Stimulated activated CD8-positive, alpha-beta memory T cell treated with anti-CD3 and anti-CD28 coated beads, Interleukin-7, amount 100 ng/mL, for 4 hours (primary cell): ENCODE measurements at places on chromosomes 4 and X.

DNA sequence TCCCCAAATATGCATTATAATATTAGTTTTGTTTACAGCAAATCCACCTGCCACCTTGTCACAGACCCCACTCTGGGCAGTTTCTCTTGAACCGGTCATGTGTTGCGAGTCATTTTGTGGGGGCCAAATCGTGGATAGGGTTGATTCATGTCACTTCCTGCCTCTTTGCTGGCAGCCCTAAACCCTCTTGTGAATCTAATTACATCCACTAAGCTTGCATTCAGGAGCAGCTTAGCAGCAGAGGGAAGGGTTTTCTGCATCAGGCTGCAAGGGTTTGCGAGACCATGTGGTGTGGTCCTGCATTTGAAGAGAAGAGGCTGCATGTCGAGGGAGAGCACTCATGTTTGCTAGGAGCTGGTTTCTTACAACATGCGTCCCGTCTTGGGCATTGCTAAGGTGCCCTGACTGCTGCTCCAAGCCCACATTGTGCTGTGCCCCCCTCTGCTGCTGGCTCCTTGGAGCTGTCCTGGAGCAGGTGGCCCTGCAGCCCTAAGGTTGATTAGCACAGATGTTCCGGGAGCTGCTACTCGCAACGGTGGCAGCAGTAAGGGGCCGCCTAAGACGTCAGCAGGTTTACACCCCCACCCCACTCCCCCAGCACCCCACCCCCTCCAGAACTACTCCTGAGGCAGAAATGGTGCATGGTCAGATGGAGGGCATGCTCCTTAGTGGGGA is 88.9 kb upstream of the CLDN34 start:
- no peak for DNase-seq

- no peak for DNase-seq
Observed at GRCh38 chr4:150207871-150208270, 129.6 kb downstream of the DCLK2 start.

DNA sequence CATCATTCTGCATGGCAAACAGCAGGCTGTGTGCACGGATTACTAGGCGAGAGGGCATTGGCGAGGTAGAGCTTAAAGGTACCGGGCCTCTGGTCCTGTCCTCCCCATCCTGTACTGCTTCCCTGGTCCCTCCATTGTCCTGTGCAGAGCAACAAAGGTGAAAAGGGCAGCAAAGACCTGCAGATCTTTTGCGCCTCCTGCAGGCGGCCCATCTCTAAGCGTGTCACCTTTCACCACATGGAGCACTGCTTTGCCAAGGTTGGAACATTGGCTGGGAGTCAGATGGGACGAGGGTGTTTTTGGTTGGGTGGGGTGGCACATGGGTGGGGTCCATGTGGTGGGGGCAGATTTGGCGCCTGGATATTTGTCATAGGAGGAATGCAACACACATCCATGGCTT is 64.7 kb upstream of the UXT start:
- no peak for DNase-seq

- no peak for DNase-seq
Observed at GRCh38 chrX:23494741-23495140, 160.1 kb downstream of the PTCHD1 start.

DNA sequence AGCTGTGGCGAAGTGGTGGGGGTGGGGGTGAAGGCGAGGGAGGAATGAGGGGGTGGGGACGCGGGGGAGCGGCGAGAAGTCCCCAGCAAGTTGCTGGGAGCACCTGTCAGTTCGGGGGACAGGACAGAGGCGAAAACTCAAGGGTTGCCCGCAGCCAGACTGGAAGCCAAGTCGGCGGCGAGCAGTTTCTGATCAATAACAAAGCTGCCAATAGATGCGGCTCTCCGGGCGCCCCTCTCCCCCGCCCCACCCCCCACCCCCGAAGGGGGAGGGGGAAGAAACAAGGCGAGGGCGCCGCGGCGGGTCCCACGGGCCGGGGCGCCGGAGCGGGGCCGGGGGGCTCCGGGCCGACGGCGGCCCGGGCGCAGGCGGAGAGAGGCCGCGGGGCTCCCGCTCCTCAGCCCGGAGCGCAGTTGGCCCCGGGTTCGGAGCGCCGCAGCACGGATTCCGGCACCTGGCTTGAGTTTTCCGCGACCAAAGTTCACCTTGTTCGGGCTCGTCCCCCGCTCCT is 379 bp downstream of the PDGFC start:
- no peak for DNase-seq

- DNase-seq: no peak
Observed at GRCh38 chr4:95290702-95291101, 258.1 kb downstream of the UNC5C start.

GRCh38 chr4:97262769-97263168 is 880.5 kb downstream of the STPG2 start:
- no peak for DNase-seq

- DNase-seq: no peak
Observed at GRCh38 chr4:118281611-118282442, 71.0 kb downstream of the PRSS12 start.

DNA sequence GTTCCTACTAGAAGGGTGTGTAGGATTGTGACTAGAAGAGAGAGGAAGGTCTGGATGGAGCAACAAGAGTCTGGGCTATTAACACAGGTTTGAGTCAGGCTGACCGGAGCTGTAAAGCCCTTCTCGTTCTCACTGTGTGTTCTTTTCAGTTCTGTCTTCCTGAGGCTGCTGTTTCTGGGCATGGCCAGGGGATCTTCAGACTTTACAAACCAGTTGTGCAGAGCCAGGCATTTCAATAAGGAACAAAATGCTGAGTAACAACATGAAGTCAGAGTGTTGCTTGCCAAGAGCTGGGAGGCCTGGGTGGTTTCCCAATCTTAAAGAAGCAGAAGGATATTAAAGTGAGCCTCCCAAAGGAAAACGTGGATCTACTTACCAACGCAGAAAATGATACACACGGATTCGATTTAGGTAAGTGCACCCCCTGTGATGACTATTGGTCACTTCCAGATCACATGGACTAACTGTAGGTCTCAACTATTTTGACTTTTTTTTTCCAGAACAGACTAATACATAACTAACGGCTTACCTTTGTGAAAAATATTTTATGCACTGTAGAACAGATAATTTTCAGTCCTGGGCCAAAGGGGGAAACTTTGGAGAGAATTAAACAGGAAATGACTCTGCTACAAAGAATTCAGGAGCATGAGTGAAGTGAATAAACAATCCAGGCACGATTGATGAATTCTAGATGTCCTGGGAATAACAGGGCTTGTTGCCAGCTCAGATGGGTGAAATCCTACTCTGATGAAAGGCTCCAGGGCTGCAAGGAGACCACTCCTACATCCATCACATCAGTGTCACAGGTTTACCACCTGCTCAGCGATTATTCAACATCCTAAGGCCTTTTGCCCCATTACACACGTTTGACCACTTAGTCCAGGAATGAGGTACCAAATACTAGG is 94.5 kb downstream of the ANXA3 start:
- no peak for DNase-seq

GRCh38 chrX:42149765-42150164 is 226.4 kb upstream of the CASK start:
- DNase-seq: no peak

GRCh38 chr4:30720021-30720660 is at the start of gene PCDH7:
PCDH7 (plus strand) TSS chr4:30720369; CDS start chr4:30721423, 1,054 bp downstream.
- DNase-seq: no peak

DNA sequence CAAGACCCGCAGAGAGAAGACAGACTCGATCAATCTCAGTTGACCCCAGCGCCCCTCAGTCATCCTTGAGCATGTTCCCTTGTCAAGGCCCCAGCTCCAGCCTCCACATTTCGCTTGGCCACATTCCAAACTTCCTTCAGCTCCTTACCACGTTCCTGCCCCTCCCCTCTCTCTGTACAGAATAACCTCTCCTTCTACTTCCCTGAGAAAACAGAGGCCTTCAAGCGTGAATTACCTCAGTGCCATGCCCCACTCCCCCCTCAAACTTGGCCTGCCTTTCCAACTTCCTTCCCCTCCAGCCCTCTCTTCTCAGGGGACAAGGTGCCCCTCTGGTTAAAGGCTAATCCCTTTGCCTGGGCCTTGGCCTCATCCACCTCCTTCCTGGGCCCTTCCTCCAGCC is 3.2 kb upstream of the RIPPLY1 start:
- no peak for DNase-seq

DNA sequence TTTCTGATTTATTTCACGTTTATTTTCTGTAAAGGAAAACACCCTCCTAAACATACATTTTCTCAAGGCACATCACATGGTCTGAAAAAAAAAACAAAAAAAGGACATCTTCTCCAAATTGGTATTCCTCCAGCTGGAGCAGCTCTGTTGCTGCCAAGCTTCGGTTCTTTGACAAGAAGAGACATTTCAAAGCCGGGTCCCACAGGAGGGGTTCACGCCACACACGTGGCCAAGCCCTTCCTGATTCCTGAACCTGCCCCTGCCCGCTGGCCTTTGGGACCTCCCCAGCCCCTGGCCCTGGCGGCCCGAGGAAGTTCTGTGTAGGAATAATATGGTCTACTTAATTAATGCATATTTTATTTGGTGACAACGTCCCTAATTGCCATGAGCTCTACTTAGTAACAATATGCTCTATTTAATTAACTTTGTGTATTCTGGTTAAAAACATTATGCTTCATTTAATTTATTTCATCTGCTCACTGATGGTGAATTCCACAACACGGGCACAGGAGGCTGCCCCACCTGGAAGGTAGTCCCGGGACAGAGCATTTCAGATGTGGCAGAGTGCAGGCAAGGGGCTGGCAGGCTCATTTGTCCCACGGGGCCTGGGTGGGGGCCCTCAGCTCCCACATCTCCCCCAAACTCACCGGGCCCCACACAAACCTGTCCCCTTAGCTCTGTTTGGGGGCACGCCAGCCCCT is 5.4 kb upstream of the RGS12 start:
- DNase-seq: no peak

- DNase-seq: no peak
Observed at GRCh38 chr4:158111241-158111640, 61.6 kb downstream of the GASK1B start.

- no peak for DNase-seq
Observed at GRCh38 chrX:14043209-14043608, 13.5 kb upstream of the GEMIN8 start.

DNA sequence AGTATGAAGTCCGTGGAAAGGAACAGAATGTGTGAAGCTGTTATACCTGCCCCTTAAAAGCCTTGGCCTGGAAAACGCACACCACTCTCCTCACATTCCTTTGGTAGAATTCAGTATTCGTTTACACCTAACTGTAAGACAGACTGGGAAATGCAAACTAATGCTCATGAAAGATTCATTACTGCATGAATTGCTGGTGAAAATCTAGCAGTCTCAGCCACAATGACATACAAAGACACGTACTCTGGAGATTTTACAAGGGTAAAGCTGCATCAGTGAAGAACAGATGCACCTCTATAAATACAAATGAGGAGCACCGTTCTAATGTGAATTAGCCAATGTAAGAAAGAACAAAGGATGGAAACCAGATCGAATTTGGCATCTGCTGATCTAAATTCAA is 2051.3 kb downstream of the PCDH7 start:
- DNase-seq: no peak

GRCh38 chrX:1833656-1834360 is 218.9 kb downstream of the ASMT start:
- DNase-seq: no peak
